ENCODE measurements at places on chromosomes 3 and 15.

GRCh38 chr15:98139337-98139736, 178.8 kb downstream of the ARRDC4 start:
- no peak for DNase-seq

GRCh38 chr15:70308011-70308734, 210.5 kb upstream of the TLE3 start:
- no peak for DNase-seq

- no peak for DNase-seq
These were observed 524.9 kb downstream of the RBMS3 start for GRCh38 chr3:29805757-29806156.

- no peak for DNase-seq
These were observed at the start of gene CFAP92 for GRCh38 chr3:128993461-128994172. CFAP92 (minus strand) TSS chr3:128994076; CDS start chr3:128993304, 772 bp downstream.

GRCh38 chr3:122283796-122284445, 41.1 kb upstream of the CSTA start:
- DNase-seq: no peak

DNA sequence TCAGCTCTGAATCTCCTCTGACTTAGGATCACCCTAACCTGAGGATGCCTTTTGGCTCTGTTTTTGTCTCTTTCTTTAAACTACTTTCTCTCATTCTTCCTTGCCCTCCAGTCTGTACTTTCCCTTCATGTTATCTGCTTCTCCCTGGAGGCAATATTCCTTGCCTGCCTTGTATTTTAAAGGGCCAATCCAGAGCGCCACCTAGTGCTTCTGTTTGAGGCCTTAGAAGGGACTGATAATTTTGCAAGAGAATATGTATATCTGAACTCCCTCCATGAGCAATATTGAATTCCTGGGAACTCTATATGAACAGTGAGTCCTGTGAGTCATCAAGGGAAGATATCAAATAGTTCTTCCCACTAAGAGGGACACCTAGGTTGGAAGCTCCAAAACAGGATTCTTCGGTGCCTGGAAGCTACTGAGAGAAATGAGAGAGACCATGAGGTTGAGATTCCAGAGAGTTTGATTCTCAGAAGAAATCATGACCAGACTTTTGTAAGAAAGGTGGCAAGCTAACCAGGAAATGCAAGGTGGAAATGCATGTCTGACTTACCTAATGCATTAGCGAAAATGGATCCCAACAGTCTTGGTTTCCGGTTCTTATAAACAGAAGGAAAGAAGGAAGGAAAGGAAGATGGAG, 203.8 kb upstream of the CD96 start:
- peak; percentile 61 for DNase-seq

DNA sequence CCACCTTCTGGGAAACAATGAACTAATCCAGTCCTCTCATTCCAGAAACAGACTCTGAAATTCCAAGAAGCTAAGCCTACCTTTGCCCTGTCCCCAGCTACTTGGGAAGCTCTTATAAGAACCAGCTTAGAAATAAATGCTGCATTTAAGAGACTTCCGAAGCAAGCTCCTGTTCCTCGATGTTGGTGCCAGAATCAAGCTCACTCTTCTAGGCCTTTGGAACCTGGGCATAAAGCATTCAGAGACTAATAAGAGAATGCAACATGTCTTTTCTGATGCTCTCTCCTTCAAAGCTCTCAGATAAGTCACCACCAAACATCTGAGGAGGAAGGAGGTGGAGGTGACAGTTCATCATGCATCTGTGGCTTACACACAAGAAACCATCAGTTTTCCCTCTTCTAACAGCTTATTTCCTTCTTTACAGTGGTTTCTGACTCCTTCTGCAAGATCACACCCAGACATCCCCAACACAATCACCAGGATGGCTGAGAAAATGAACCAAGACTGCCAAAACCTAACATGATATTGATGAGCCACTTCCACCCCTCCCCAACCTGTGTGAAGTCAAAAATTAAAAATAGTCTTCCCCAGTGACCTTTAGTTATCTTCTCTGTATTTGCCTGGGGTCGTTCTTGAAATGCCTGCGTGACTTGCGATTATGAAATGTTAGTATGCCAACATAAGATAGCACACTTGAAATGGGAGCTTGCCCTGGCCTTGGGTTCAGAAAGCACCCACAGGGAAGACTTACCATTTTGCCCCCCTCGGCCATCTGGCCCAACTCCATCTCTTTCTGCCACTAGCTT, 11.5 kb downstream of the ARHGEF3 start:
- no peak for DNase-seq

- DNase-seq: no peak
These were observed 151.5 kb downstream of the DPH6 start for GRCh38 chr15:35394416-35394815.

GRCh38 chr15:40466426-40467260, 4.1 kb upstream of the CHST14 start:
- no peak for DNase-seq

DNA sequence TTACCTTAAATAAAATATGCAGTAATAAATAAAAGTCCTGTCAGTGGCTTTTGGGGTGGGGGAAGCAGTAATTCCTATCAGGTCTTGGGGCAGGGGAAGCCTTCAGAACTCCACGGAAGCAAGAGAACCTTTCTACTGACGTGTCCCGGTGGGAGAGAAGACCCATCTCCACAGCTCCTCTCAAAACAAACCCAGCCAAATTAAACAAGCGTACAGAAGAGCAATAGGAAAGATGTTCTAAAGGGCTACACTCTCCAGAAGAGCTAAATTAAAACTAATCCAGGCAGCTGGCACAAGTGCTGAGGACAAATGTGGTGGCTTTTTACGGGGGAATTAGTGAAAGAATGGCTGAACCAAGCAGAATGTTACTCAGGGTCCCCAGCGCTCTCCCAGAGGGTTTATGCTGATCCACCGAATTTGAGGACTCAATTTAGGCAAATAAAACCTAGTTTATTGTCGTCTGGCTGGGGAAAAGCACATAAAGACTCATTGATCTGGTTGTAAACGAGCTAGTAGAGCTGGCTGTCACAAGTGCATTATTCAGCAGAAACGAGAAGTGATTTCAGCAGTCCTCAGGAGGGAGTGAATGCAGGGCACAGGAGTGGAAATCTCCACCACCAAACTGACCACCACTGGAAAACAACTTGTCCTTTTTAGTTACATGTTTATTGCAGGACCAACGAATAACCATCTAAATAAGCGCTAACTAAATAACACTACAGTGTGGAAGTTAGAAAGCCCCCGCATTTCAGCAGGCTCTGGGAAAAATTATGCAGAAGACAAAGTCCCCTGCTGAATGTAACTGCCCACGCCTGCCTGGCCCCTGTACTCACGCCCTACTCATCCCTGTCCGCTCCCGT, 13.5 kb downstream of the BFSP2 start:
- DNase-seq: no peak

DNA sequence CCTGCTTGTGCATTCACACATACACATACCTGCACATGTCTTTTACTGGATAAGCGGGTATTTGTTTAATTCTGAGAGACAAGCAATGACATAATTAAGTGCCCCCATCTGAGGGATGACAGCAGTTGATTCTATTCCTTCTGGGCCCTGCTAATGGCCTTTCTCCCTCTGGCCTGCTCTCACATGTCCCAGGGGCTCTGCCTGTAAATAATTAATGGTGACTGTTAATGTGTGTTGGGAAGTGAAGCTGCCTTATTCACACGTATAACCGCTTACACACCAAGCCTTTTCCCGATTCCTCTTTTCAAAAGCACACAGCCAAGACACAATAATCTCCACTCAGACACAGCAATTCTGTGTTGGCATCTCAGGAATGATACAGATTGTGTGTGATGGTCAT, 47.8 kb downstream of the LRRK1 start:
- DNase-seq: no peak

DNA sequence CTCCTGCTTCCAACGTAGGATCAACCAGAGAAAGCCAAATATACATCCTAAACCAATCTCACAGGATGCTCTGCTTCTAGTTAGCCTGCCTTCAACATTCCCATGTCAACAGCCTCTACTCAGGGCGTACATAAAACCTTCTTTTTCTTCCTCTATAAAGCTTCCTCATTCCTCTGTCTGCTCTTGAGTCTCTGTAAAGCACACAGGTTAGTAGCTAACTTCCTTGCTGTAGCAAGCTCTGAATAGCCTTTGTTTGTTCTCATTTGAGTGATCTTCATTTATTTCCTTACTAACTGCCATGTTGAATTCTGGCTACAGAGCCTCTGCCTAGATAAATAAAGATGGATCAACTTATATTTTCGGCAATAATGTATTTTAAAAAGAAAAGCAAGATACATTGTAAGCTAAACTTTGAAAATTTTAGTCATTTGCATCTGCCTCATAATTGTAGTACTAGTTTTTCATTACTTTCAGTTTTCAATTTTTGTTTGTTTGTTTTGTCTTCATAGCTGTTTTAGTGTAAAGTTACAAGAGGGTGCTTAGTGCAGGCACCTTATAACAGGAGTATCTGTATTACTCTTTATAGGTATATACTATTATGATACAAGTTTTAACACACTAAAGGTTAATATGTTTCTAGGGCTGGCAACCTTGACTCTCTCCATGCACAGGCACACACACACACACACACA, 498.2 kb downstream of the PYDC2 start:
- no peak for DNase-seq

- DNase-seq: peak; percentile 34
These were observed 1.1 kb downstream of the EHD4 start for GRCh38 chr15:41971089-41971894.

- DNase-seq: no peak
These were observed 10.2 kb downstream of the ALDH1L1 start for GRCh38 chr3:126170073-126170777.

DNA sequence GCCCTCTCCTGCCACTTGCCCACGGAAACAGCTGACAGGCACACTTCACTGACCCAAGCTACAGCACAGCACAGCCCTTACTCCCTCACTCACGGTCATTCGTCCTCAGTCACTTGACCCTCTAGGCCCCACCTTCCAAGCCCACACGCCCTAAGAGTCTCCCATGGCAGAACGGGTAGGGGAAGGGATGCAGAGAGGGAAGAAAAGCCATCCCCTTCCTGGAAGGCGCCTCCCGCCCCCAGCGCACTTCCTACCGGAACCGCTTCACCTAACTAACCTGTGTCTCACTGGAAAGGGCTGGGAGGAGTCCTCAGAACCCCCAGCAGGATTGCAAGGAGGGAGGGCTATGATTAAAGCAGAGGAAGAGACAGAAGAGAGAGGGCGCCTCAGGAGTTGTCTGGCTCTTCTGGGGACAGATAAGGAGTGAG, 22.9 kb downstream of the EPHB3 start:
- DNase-seq: no peak

- no peak for DNase-seq
These were observed 394.6 kb upstream of the TPM1 start for GRCh38 chr15:62647843-62648505.

GRCh38 chr15:67085237-67085817, 19.9 kb downstream of the SMAD3 start:
- DNase-seq: no peak

DNA sequence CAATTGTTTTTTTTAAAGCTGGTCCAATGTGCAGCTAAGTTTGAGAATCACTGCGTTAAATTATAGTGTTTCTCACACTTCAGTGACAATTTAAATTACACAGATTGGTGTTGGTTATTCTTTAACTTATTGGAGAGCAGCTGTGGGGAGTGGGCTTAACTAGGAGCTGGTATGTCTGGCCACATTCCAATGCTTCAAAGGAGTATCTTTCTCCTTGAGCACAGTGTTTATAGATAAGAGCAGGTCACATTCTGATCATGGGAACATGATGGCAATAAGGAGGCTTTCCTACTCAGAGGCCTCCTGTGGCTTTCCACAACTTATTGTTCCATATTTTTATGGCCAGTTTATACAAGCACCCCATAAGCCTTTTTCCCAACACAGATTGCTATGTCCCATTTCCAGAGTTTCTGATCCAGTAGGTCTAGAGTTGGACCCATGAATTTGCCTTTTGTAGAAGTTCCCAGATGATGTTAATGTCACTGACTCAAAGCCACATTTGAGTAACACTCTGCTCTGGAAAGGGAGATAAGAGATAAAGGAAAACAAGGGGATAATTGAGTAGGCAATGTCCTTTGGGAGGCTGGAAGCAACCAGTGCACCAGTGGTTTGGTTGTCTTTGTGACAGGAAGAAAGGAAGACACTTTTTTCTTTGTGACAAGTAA, 33.0 kb upstream of the PLSCR4 start:
- no peak for DNase-seq

DNA sequence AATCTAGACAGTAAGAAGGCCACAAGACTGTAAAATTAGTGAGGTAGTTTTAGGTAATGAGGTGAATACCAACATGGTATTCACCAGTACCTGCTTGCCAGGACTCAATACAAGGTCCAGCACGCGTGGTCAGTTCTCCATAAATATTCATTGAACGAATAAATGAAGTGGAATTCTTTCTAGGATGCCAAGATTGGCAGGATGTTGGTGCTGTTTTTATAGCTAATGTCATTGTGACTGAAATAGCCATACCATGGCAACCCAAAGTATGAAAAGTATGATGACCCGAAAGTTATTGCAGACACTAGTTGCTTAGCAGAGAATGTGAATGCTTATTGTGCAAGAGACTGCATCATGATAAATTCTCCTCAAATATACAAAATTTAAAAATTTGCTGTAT, 307.2 kb downstream of the KCNH8 start:
- DNase-seq: no peak

DNA sequence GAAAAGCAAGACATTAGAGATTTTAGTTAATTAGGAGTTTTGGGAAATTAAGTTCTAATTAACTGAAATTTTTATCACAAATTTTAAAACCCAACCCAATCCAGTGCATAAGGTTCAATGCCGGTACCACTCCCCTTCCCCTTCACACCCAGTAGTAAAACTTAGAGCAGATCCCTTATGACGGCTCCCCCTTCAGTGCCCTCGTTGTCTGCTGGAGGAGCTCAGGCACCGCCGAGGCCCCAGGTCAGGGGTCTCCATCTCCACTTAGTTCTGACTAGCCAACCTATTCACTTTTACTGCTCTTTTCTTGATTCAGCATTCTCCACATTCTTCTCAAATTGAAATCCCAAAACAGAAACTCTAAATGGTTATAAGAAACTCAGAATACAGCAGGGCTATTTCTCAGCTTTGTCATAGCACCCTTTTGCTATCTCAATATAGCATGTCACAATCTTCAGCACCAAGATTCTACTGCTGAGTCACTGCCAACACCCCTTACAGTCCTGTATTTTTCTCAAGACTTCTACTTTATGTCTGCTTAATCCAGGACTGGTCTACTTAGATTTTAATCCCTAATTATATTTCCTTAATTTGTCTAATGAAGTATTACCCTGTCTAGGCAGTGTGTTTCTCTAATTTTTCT, 39.8 kb downstream of the TUBGCP4 start:
- no peak for DNase-seq

- no peak for DNase-seq
These were observed 683.0 kb downstream of the NTRK3 start for GRCh38 chr15:87573534-87573933.

- no peak for DNase-seq
These were observed 30.0 kb upstream of the SLC2A2 start for GRCh38 chr3:171056528-171056927.

- no peak for DNase-seq
These were observed 282.4 kb upstream of the LRRFIP2 start for GRCh38 chr3:37456781-37457180.

DNA sequence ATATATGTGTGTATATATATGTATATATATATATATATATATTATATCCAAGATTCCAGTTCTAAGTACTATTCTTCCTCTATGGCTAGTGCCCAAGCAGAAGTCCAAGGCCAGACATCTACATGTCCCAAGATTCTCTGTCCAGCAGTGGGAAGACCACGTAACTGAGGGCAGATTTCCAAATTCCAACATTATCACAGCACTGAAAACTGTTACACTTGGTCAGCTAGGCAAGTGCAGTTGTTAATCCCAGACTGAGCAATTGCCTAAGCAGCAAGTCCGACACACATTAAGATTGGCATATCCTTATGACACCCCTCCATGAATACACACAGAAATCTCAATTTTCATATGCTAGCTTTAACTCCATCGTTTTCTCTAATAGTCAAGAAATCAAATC, 1148.5 kb downstream of the IGSF11 start:
- no peak for DNase-seq
